ENCODE measurements at places on chromosomes 1 and 21.

- no peak for DNase-seq
Measured at GRCh38 chr1:110673197-110673701, 1.5 kb downstream of the KCNA3 start.

- no peak for DNase-seq
Measured at GRCh38 chr1:67089685-67090208, 35.8 kb upstream of the SLC35D1 start.

GRCh38 chr1:180680558-180681144 lies 48.8 kb downstream of the XPR1 start:
- DNase-seq, result no peak

DNA sequence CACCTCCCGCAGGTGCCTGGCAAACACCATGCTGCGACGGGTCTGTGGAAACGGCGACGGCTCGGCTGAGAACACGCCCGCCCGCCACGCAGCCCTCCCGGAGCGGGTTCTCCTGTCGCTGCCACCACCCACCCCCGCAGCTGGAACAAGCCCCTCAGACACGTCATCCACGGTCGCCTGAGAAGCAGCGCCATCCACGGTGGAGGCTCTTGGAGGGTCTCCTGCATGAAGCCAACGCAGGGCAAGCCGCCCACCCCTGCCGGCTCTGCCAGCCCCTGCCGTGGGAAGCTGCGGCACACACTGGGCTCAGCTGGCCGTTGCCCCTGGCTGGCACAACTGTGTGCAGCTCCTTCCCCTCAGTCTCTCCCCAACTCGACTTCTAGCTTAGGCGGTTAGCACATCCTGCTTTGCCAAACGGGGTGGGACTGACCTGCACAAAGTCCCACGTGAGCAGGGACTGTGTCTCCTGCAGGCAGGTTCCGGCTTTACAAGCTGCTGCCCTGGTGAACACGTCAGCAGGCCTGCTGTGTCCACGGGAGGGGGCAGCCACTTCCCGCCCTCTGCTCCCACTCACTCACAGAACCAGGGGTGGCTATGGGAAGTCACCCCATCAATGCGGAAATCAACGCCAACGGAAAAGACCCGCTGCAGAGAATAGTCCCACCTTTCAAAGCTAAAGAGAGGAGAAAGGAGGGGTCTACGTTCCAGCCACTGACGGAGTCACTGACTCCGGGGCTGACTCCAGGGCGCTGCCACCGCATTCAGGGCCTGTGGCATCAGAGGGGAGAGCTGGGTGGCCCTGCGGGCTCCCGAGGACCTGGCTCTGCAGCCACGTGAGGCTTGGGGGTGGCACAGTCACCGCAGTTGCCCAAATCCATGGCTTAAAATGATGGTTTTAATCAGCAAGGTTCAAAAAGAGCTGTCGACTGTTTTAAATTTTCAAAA lies 10.3 kb downstream of the POFUT2 start:
- DNase-seq, result no peak

- no peak for DNase-seq
Measured at GRCh38 chr21:25903607-25904006, 168.8 kb downstream of the GABPA start.

DNA sequence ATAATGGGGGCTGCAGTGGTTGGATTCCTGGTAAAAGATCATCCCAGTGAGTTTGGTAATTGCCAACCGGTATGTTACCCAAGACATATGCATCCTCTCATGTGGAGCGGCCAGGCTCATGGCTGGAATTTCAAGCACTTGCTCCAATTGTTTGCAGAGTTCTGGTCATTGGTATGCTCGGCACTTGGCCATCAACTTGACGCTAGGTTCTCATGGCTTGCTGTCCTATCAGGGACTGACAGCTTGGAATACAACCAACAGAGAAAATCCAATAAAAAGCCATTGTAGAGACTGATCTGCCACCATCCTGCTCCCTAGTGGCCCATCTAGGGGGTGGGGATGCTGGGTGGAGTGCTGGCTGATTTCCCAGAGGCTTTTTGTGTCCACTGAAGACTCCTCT lies 120.9 kb downstream of the EDEM3 start:
- no peak for DNase-seq

- no peak for DNase-seq
Measured at GRCh38 chr1:162055062-162055461, 14.4 kb upstream of the NOS1AP start.

DNA sequence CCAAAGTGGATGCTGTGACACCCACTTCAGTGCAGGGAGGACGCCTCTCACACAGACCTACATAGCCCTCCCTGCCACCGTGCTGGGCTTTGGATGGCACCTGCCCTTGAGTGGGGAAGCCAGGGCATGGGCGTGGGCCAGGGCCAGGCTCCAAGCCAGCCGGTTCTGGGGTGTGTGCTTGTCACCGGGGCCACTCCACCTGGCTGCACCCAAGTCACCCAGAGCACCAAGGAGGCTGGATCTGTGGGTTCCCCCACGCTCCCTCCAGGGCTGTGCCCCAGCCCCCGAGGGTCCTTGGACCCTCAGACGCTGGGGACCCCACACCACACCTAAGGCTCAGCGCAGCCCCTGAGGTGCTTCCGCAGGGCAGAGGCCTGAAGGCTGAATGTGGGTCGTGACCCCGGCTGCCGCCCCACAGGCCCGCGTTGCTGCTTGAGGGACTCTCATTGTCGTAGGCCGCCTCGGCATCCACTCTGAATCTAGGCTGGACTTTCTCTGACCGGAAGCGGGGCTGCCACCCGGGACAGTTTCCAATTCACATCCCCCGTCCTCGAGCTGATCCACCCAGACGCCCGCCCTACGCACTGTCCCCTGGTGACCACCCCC lies 1.5 kb downstream of the MXRA8 start:
- DNase-seq, result no peak

DNA sequence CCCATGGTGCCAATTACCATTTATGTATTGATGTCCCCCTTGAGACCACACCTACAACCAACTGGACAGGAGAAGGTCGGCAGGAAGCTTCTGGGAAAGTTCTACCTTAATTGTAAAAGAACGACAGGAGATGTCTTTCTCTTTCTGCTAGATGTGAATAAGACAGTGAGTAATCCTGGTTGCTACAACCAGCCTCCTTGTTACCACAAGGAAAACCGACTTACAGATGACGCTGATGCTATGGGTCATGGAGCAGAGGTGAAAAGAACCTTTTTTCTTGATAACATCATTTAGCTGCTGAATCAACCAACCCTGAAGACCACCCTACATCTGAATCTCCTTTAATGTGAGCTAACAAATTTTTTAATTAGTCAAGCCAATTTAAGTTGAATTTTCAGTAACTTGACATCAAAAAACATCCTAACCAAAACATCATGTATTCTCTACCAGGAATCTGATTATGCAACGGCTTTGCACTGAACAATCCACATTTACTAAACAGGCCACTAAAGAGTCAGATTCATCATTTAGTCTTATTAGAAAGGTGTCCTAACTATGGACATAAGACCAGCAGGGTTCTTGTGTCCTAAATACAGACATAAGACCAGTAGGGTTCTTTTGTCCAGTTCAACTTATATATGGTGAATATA lies 23.0 kb downstream of the RGS2 start:
- no peak for DNase-seq

GRCh38 chr1:23466423-23466989 lies 17.5 kb downstream of the ASAP3 start:
- DNase-seq, result no peak

DNA sequence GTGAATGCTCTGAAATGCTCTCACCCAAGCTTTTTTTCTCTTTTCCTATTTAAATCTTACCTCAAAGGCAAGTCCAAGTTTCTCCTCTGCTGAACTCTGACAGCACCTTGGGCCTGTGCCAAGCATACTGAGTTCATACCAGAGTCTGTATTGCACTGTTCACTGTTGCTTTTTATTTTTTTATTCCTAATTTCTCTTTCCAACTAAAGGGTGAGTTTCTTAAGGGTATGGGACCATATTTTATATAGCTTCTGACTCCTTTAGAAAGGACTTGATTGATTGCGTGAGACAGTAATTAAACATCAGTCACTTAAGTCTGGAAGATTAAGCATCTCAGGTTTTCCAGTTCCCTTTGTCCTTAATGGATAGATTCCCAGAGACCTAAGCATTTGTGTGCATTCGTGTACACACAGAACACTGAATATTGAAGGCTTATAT lies 69.9 kb downstream of the CACHD1 start:
- no peak for DNase-seq

DNA sequence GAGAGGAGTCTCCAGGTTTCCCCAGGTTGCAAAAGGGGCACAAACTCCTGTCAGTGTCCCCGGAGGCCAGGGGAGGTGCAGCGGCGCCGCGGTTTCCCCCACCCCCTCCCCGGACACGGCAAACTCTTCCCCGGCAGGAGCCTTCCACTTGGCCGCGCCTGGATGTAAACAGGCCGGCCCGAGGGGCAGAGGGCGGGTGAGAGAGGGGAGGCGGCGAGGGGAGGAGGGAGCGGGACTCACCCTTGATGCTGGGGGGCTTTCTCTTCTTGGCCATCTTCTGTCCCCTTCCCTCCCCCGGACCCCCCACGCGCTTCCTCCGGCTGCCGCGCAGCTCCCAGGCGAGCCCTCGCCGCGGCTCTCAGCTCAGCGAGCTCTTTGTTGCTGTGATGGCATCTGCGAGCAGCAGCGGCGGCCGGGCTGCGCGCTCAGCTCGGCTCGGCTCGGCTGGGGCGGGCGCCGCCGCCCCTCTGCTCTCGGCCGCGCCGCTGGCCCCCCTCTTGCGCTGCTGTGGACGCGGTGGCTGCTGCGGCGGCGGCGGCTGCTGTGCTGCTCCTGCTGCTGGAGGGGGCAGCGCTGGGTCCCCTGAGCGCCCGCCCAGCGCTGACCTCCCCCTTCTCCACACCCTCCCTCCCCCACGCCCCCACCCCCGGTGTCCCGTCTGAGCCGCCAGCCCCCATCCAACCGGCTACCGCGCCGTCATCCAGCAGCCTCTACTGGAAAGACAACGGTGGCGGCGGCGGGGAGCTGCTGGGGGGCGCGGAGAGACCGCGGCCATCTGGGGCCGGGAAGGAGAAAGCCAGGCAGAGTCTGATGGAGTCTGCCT lies 4.9 kb upstream of the SLC44A5 start:
- no peak for DNase-seq

- no peak for DNase-seq
Measured at GRCh38 chr1:38093569-38094520, 47.3 kb upstream of the POU3F1 start.

DNA sequence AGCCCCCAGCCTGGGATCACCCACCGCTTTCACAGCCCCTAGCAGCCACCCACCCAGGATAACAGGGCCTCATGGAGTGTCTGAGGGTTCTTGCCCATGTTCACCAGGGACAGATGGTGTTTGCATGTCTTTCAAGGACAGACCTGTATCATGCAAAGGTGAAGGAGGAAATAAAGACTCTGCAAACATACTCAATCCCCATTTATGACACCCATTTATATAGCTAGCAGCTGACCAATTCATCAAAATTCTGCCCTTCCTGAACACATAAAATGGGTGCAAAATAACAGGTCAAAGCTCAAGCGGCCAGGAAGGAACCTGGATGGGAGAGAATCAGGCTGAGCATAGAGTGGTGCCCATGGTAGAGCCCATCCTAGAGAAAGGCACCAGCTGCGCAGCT lies 32.8 kb upstream of the LYPD8 start:
- no peak for DNase-seq

- peak; percentile 84 for DNase-seq
Measured at GRCh38 chr1:93750955-93751354, 69.3 kb upstream of the BCAR3 start.

GRCh38 chr21:25350056-25350455 lies 257.2 kb downstream of the MRPL39 start:
- DNase-seq, result peak; percentile 5

- DNase-seq, result no peak
Measured at GRCh38 chr1:168497376-168497950, 46.3 kb downstream of the XCL2 start.

DNA sequence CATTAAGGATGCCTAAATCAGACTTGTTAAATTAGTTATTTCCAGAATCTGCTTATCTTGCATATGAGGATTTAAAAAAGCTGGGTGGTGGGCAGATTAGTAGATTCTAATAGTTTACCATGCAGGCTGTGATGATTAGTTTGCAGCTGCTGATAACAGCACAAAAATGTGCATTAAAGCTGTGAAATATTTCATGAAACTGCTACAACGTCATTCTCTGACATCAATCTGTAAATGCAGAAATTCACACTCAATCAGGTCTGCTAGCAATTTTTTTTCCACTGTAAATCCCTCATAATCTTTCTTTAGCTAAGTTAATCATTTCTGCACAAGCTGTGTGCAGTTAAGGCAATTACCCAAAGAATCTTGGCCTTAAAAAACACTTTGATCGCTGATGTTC lies 9.3 kb upstream of the RPE65 start:
- DNase-seq, result no peak

DNA sequence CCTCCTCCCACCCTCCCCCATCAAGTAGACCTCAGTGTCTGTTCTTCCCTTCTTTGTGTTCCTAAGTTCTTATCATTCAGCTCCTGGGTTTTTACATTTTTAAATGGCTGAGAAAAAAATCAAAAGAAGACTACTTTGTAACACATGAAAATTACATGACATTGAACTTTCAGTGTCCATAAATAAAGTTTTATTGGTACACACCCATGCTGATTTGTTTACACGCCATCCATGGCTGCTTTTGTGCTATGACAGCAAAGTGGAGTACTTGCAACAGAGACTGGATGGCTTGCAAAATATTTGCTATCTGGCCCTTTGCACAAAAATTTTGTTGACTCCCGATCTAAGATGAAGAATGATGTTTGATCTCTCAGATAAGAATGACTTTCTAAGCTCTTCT lies 171.4 kb downstream of the PRDM2 start:
- DNase-seq, result no peak

Data from Jurkat, Clone E6-1 (cell line).